Endothelial cell (in vitro differentiated cells): ENCODE measurements at places on chromosomes 11 and 22.
A peak's percentile ranks its signal among the peaks of the same experiment; 100 is the strongest.

- no peak for DNase-seq
Measured at GRCh38 chr11:3808861-3809623, 682 bp downstream of the PGAP2 start.

DNA sequence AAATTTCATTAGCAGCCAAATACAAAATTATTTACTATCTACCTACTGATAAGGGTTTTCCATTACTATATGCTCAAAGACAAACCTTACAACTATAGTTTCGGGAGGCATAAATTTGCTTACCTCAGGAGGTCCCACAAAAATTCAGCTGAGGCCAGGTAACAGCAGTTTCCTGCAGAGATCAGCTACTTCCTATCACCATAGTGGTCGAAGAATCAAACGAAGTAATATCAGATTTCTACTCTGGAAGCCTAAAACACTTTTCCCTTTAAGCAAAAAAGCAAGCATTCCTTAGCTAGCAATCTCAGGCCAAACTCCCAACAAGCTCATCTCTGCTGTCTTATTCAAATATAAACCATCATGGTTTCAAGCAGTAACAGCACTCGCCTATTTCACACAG lies 3.1 kb downstream of the NAP1L4 start:
- DNase-seq, result no peak

GRCh38 chr22:19779685-19780268 lies 19.2 kb downstream of the TBX1 start:
- no peak for DNase-seq

- no peak for DNase-seq
Measured at GRCh38 chr11:93935826-93936225, 85.3 kb upstream of the HEPHL1 start.

DNA sequence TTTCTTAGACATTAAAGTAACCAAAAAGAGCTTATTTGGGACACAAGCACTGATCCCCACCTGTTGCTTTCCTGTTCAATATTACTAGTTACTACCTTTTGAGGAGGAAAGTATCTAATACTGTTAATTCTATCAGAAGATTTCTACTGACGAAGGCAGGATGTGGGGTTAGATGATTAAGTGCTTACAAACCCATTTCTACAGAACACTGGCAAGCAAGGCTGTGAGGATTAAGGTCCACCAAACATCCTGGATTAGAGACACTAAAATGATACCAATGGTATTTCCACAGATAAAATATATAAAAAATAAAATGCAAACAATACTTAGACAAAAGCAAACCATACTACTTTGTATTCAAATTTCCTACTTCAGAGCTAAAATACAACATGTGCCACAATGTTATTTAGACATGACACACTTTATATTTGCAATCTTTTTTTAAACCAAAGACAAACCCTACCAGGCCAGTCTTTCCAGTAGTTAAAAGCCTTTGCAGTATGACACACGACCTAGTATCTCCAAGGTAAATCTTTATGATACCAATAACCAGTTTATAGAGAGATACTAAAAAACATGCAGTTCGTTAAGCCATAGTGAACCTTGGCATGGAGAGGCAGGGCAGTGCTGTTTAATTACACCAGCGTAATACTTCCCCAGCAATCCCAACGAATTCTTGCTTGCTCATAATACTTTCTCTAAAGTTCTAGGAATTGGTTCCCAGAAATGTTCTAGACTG lies 71.2 kb upstream of the TP53AIP1 start:
- no peak for DNase-seq

- no peak for DNase-seq
Measured at GRCh38 chr11:96186806-96187205, 156.2 kb downstream of the MAML2 start.

GRCh38 chr11:86395061-86395551 lies 20.4 kb downstream of the CCDC81 start:
- no peak for DNase-seq

DNA sequence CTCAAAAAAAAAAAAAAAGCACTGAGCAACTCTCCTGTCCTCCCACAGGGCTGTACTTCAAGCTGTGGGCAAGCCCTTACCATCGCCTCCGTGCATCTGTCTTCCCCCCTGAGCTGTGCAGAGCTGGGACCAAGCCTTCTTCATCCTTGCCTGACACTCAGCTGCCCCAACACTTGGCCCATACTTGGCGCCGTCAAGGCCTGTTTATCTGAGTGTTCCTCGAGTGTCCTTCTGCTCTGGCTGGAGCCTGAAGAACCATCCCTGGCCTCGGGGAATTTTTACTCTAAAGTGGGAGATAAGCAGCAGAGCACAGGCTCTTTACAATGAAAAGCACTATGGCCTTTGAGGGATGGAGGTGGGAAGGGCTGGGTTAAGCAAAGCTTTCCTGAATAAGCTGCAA lies 1.6 kb upstream of the TIRAP start:
- no peak for DNase-seq

DNA sequence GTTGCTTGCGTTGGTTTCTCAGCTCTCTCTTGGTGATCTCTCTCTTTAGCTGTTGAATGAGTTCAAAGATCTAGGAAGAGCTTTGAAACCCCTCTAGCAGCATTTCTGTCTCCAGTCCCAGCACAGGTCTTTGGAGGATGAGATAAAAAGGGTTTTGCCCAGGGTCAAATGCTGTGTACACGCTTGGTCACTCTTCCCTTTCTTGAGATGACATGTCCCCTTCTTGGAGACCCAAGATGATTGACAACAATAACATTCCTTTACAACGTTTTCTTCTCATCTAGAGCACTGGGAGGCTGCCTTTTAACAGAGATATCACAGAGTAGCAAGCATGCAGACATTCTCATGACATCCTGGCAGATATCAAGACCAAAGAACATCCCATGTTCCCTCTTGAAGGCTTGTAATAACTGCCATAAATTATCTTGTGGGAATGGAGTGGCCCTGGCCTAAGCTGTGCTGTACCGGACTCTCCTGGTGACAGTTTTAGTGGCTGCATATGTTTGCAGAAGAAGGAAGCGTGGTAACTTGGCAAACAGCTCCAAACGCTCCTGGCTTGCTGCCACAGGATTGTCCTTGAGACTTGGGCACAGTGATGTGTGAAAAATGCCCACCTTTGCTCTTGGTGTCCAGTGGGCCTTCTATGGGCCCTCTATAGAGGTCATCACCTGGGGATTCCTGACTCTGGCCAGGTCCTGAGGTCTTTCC lies 107.8 kb downstream of the PTPRJ start:
- no peak for DNase-seq

- no peak for DNase-seq
Measured at GRCh38 chr22:34045311-34045710, 125.0 kb upstream of the LARGE1 start.

- DNase-seq, result no peak
Measured at GRCh38 chr11:65791719-65792213, 4.9 kb downstream of the OVOL1 start.

DNA sequence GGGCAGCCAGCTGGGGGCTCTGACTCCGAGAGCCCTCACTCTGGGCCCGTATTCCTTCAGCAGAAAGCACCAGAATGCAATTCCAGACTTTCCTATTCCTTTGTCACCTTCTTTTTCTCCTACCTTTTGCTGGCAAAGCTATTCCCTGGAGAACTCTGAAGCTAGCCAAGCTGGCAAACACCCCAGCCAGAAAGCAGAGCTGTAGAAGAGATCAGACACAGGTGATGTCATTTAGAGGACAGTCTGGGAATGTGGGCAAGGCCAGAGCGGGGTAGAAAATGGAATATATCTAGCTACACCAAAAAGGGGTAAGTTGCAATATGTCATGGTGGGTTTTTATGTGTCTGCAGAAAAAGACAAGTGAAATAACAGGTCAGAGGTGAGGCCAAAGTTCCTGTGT lies 205.1 kb downstream of the NXPE2 start:
- no peak for DNase-seq

GRCh38 chr22:48068323-48068885 lies 1306.0 kb downstream of the TBC1D22A start:
- no peak for DNase-seq

GRCh38 chr11:46874586-46874985 lies 28.5 kb upstream of the CKAP5 start:
- no peak for DNase-seq

GRCh38 chr22:24873226-24873625 lies 67.2 kb downstream of the SGSM1 start:
- no peak for DNase-seq

DNA sequence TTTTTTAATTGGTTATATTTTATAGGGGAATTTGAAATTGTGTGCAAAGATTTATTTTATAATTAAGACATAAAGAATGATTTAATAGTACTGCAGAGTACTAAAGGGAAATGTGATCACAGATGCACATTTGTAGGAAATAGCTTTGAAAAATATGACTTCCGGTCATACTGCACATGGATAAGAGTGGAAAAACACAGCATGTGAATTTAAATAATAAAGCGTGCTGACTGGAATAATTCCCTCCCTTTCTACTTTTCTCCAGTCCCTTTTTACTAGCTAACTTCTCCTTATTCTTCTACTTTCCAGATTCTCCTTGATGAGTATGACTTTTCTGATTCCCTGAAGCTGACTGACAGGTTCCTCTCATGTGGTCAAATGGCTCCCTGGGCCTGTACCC lies 238.4 kb upstream of the CTSC start:
- DNase-seq, result no peak

DNA sequence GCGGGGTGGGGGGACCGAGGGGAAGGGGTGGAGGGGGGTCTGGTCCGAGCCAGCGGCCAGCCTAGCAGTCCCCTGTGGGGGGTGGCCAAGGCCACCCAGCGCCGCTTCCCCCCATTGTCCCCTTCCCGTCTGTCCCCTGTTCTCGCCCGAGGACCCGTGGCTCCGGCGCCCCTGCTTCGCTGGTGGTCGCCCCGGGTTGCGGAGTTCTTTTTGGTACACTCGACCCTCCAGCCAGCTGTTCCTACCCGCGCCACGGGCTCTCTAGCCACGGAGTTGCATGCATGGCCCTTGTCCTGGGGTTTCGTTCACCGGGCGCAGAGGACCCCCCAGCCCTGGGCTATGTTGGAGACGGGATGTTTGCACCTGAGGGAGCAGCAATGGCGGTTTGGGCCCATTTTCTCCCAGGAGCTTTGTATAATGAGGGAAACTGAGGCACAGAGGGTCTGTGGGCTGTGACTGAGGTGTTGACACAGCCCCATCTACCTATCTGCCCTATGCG lies 489 bp downstream of the RNF214 start:
- DNase-seq, result peak; percentile 40

DNA sequence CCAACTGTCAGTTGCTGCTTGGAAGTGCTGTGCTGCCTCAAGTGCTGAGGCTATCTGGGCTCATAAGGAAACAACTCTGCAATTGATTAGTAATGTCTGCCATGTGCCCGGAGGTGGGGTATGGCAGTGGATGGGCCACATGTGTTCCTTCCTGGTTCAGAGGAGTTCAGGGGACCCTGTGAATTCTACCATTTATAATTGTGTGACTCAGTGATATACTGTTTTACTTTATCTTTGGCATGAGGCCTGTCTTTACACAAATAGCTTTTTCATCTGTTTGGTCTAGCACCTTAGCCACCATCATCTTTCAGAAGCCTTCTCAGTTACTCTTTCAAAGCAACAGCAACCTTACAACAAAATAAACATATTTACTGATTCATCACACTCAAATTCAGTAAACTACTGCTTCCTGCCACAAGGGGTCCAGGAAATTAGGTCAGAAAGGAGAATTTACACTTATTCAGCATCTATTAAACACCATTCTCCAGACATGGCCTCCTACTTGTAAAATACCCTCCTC lies 20.9 kb downstream of the DKK3 start:
- DNase-seq, result no peak

- no peak for DNase-seq
Measured at GRCh38 chr11:64684357-64684756, 38.6 kb downstream of the NRXN2 start.

- no peak for DNase-seq
Measured at GRCh38 chr11:134571301-134571700, 159.3 kb upstream of the B3GAT1 start.

DNA sequence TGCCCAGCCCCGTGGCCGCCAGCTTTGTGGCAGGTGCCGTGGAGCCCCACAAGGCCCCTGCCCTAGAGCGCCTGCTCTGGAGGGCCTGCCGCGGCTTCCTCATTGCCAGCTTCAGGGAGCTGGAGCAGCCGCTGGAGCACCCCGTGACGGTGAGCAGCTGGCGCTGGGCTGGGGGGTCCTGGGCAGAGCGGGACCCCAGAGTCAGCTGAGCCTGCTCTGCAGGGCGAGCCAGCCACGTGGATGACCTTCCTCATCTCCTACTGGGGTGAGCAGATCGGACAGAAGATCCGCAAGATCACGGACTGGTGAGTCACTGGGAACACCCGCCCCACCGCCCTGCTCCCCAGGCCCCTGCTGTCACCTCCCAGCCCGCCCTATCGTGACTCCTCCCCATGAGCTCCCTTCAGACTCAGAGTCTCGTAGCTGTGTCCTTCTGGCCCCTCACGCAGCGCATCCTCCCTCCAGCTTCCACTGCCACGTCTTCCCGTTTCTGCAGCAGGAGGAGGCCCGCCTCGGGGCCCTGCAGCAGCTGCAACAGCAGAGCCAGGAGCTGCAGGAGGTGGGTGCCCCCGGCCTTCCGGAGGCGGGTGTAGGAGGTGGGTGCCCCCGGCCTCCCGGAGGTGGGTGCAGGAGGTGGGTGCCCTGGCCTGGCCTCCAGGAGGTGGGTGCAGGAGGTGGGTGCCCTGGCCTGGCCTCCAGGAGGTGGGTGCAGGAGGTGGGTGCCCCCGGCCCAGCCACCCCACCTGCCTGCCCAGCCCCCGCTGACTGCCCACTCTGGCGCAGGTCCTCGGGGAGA lies 4.7 kb downstream of the TCIRG1 start:
- DNase-seq, result no peak

DNA sequence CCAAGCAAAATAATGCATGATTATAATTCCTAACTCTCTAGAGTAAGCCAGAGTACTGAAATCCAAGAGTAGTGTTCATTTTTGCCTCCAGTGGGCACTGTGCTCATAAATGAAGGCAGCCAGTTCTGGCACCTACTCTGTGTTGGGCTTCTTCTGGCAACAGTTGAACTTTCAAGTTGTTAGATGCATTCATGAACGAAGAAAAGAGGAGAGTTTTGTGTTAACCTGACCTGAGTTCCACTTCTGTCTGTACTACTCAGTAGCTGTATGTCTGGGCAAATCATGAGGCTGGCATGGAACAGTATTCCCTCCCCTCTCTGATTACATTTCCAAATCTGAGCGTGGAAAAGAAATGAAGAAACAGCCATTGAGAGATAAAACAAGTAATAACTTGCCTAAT lies 20.3 kb upstream of the TENM4 start:
- peak; percentile 42 for DNase-seq

GRCh38 chr11:43944761-43945311 lies 2.4 kb downstream of the C11orf96 start:
- peak; percentile 72 for DNase-seq

- no peak for DNase-seq
Measured at GRCh38 chr11:68412593-68413475, 47.7 kb upstream of the PPP6R3 start.

- no peak for DNase-seq
Measured at GRCh38 chr11:120205596-120206161, 5.2 kb upstream of the OAF start.

DNA sequence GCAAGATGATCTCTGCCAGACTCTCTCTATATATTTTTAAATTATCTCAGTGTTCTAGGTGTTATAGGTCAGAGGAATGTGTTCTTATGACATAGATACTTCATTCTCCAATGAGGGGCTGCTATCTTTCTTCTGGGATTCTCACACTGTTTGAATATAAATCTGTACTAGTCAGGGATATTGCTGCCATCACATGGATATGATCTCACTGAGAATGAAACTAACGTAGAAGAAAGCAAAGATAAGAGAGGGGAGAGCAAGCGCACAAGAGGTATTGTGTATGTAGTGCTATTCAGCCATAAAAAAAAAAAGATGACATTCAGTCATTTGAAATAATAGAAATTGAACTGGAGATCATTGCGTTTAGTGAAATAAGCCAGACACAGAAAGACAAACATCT lies 42.2 kb upstream of the SLC36A4 start:
- no peak for DNase-seq

- no peak for DNase-seq
Measured at GRCh38 chr11:104015649-104016415, 20.6 kb upstream of the DDI1 start.
